ENCODE measurements at places on chromosomes 5 and 9.

GRCh38 chr5:119876522-119876921, 247.2 kb downstream of the FAM170A start:
- no peak for DNase-seq

GRCh38 chr5:159824188-159825161, 91.8 kb upstream of the ADRA1B start:
- DNase-seq, result no peak

- no peak for DNase-seq
Measured at GRCh38 chr9:137235424-137236237, 4.9 kb downstream of the SLC34A3 start.

DNA sequence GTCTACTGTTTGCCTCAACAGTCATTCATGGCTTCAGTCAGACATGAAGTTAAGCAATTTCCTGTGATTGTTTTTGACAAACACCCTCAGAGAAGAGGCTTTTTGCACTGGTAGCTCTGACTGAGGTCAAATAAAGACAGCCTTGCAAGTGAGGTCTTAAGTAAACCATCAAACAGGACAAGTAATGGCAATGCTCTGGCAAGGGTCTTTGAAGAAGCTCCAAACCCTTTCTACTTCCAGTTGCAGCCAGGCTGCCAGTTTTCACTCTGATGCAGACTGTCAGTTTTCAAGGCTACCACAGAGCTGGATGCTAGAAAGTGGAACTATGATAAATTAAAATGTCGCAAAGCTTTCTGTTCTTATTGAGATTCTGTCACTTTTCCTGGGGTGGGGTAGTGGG, 421.5 kb upstream of the PTGER4 start:
- DNase-seq, result no peak

DNA sequence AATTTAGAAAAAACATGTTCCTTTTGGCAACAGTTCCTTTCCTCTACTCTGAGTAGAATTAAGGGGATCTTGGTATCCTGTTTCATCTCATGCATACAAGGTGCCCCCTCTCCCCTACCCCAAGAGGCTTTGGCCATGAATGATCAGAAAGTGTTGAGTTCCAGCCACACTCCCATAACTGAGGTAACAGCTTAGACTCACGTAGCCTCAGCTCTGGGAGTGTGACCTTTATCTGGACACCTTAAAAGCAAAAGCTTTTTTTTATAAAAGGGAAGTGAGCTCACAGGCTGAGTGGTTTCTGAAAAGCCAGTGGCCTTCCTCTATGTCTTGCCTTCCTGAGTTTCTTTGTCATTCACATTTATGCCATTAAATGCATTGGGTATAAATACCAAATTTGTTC, 900 bp upstream of the HAVCR2 start:
- no peak for DNase-seq

GRCh38 chr5:151577566-151577965, 13.6 kb downstream of the FAT2 start:
- no peak for DNase-seq

DNA sequence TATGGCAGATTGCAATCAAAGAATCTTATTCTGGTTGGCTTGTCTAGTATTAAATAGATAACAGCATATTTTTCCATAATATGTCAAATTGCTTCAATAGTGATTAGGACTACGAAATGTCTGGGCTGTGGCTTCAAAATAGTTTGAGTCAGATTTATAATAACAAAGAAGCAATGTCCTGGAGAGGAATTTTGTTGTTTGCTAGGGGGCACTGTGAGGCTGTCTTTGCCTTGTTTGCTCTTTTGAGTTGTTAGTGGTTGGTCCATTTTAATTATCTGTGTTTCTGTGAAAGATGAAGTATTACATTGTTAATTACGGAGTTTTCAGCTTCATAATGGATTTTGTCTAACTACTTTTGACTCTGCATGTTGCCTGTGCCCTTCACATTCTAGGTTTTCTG, 713.6 kb downstream of the TLE4 start:
- no peak for DNase-seq
